ENCODE measurements at places on chromosomes 13 and 19. TPM values are rescaled to one million over a fixed set of nuclear protein-coding genes. Genes with fewer than 3 reads are reported as not detected.

GRCh38 chr13:59447846-59448620 is 715.7 kb downstream of the DIAPH3 start:
- H3K4me1 ChIP-seq, result no peaks in the 10 kb centered on the region
- no peak overlapping the region for H3K27ac ChIP-seq
- no peak for DNase-seq
- H3K4me3 ChIP-seq, result no peak overlapping the region

DNA sequence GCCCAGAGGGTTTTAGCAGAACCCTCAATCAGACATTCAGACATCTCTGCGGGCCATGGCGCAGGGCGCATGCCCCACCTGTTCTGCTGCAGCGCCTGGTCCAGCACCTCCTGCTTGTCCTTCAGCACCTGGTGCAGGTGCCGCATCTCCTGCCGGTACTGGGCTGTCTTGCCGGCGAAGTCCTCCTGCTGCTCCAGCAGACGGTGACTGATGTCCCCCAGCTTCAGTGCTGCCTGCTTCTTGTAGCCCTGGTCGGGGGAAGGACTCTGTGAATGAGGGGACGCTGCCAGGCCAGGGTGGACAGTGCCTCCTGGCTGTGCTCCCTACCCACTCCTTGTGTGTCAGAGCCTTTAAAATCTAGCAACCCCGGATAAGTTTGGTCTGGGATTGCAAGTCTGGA is 12.2 kb upstream of the SLC7A9 start:
- no peak overlapping the region for H3K4me3 ChIP-seq
- no peaks in the 10 kb centered on the region for H3K4me1 ChIP-seq
- no peaks in the 10 kb centered on the region for H3K27me3 ChIP-seq
- no peaks in the 10 kb centered on the region for H3K36me3 ChIP-seq

GRCh38 chr19:48085076-48085475 is 25.5 kb downstream of the PLA2G4C start:
- no peak for DNase-seq
- no peaks in the 10 kb centered on the region for H3K36me3 ChIP-seq
- H3K4me1 ChIP-seq, result peaks cover 9% of the 10 kb centered on the region
- H3K27me3 ChIP-seq, result no peaks in the 10 kb centered on the region
- H3K4me3 ChIP-seq, result no peak overlapping the region
- H3K27ac ChIP-seq, result no peak overlapping the region

DNA sequence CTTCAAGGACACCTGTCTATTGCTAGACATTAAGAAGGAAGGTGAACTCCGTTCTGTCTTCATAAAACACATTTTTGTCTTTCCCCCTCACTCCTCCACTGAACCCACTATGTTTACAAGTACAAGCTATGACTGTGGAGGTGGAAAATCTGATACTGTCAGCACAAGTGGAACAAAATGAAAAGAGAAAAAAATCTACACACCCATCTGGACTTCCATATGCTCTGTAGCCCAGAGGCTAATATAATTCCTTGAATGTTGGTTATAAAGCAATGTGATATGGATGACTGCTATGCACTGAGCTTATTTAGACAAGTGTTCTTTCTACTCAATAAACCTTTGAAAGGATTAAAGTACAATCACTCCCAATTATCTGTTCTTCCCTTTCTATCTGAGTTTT is 713.5 kb downstream of the DIAPH3 start:
- no peak overlapping the region for H3K27ac ChIP-seq
- no peaks in the 10 kb centered on the region for H3K36me3 ChIP-seq
- no peaks in the 10 kb centered on the region for H3K27me3 ChIP-seq
- DNase-seq, result no peak

DNA sequence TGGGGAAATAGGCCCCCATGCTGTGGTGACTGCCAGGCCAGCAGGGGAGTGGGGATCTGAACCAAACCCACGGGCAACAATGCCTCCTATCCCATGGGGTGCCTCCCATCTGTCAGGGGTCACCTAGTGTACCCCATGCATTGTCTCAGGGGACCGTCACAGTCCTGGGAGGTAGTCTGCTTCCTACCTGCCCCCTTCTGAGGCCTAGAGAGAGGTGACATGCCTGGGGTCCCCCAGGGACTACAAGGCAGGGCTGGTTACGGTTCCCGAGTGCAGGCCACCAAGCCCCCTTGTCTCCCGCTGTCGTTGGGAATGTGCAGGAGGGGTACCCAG is 11.1 kb downstream of the NDUFB7 start:
- H3K4me1 ChIP-seq, result peaks cover 16% of the 10 kb centered on the region
- DNase-seq, result no peak
- H3K27ac ChIP-seq, result no peak overlapping the region
- no peak overlapping the region for H3K4me3 ChIP-seq

- peak overlapping the region; percentile 20 for H3K27ac ChIP-seq
- H3K4me1 ChIP-seq, result peaks cover 32% of the 10 kb centered on the region
- peaks cover 2% of the 10 kb centered on the region for H3K36me3 ChIP-seq
- H3K4me3 ChIP-seq, result no peak overlapping the region
These were observed 5.0 kb downstream of the DAZAP1 start for GRCh38 chr19:1412323-1412923.

GRCh38 chr13:114146173-114146572 is 13.8 kb upstream of the RASA3 start:
- peaks cover 8% of the 10 kb centered on the region for H3K4me1 ChIP-seq
- no peak overlapping the region for H3K27ac ChIP-seq
- no peaks in the 10 kb centered on the region for H3K27me3 ChIP-seq
- no peak overlapping the region for H3K4me3 ChIP-seq
- H3K36me3 ChIP-seq, result no peaks in the 10 kb centered on the region
- DNase-seq, result no peak

GRCh38 chr19:861756-862580 is 2.5 kb downstream of the CFD start:
- DNase-seq, result peak; percentile 63
- no peaks in the 10 kb centered on the region for H3K36me3 ChIP-seq
- peak overlapping the region; percentile 71 for H3K4me3 ChIP-seq
- peak overlapping the region; percentile 71 for H3K27ac ChIP-seq
- peaks cover 14% of the 10 kb centered on the region for H3K4me1 ChIP-seq
- no peaks in the 10 kb centered on the region for H3K27me3 ChIP-seq

DNA sequence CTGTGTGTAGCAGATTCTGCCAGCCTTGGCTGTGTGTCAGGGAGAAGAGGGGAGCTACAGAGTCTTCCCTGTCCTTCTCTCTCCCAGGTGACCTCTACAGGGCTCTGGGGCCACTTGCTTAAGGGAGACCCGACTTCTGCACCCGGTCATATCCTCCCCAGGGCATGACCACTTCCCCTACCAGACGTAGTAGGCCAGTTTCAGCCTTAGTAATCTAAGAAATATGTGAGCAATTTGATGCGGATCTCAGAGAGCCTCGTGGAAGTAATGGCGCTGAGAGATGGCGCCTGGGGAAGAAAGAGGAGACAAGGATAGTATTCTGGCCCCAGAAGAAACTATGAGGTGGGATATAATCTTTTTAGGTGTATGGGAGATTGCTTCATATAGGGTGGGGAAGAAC is 41.9 kb downstream of the NFIX start:
- peaks cover 62% of the 10 kb centered on the region for H3K4me1 ChIP-seq
- no peaks in the 10 kb centered on the region for H3K36me3 ChIP-seq
- no peak for DNase-seq
- no peaks in the 10 kb centered on the region for H3K27me3 ChIP-seq
- H3K4me3 ChIP-seq, result peak overlapping the region; percentile 39

The KLK14 gene
- 0.76 TPM for total RNA-seq

The KASH5 gene
- total RNA-seq, result not detected

The NCAN gene
- total RNA-seq, result 0.07 TPM

The KLK1 gene
- total RNA-seq, result 3.3 TPM

The F10 gene
- 4.0 TPM for total RNA-seq

The CD22 gene
- total RNA-seq, result 7.0 TPM

The TICAM1 gene
- total RNA-seq, result 28.7 TPM
